ENCODE measurements at places on chromosomes 13 and 19.

DNA sequence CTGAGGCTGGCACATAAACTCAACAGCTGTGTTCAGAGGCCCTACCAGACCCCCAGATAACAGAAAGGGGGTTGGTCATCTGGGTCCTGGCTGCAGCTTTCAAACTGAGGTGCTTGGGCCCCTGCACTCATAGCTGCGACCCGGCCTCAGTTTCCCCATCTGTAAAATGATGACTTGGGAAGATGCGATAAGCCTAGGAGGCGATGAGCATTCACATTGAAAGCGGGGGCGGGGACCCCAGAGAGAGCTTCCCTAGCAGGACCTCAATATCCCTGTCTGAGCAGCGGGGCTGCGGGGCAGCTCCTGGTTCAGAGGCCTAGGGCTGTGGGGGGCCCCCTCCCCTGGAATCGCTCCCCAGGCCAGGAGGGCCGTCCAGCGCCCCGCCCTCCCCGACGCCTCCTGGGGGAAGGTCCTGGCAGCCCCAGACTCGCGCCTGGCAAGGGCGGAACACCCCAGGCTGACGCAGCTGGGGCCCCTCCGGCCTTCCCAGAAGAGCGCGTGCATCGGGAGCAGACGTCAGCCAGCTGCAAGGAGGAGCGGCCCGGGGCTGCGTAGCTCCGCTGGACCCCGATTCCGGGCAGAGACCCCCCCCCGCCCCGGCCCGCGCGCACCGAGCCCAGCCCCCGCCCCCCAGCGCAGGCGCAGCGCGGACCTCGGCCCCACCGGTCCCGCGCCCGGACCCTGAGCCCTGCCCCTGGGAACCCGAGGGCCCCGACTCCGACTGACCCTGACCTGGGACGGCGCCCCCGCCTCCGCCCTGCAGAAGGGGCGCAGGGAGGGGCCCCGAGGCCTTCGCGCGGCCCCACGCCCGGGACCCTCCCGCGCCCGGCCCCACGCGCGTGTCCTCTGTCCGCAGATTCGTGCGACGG, 3.5 kb downstream of the FSTL3 start:
- no peak for DNase-seq

GRCh38 chr19:56191711-56192110, 5.9 kb downstream of the ZSCAN5B start:
- DNase-seq: no peak

- DNase-seq: no peak
Observed at GRCh38 chr13:62320129-62321108, 904.8 kb upstream of the PCDH20 start.

DNA sequence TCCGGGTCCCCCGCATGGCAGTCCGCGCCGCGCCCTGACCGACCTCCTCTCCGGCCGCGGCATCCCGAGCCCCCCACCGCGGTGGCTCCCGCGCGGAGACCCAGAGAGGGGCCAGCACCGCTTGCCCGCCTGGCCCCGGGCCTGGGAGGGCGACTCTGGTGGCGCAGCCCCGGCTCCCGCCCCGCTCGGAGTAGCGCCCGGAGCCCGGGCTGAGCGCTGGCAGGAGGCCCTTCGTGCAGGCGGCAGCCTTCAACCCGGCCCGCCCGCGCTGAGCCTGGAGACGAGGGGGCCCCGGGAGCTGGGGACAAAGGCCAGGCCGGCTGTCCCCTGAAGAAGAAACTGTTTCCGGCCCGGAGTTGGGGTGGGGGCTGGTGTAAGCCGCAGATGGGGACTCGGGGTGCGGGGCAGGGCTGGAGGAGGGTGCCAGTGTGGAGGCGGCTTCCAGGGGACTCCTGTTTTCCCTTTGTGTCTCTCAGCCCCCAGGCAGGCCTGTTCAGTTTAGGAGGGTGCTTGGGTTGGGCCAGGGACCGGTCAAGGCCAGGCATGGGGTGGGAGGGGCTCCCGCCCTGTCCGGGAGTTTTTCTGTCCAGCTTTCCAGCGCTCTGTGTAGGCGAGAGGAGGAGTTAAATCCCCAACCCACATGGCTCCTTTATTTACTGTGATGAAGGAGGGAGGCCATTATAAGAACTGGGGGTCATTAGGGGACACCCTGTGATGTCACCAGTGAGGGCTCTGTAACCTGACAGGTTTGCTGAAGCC, 935 bp downstream of the LRP3 start:
- DNase-seq: no peak

DNA sequence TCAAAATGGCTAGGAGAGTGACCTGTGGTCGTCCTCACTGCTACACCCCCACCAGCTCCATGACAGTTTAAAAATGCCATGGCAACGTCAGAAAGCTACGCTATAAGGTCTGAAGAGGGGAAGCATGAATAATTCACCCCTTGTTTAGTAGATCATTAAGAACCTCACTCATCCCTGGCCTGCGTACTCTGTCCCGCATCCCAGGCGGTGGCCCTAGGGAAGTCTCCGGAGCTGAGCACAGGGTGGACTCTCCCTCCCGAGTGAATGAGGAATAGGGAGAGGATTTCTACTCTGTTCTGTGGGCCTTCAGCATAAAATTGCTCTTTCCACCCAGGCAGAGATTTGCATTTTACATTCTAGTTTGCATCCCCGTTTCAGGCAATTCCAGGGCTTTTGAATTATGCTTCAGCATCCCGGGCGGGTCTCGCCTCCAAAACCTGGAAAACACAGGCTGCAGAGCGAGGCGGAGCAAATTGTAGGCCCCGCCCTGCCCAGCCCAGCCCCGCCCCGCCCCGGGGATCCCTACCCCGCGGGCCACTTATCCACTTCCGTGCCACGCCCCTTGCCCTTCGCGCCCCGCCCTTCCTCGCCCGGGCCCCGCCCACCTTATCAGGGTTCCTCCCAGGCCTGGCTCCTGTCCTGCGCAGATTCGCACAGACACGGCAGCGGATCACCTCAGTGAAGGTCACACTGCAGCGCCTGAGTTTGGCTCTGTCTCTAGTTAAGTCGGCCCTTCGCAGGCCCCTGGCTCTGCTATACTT, 7.5 kb upstream of the ZNF525 start:
- DNase-seq: no peak

- no peak for DNase-seq
Observed at GRCh38 chr13:102003848-102004570, 397.8 kb downstream of the FGF14 start.

- no peak for DNase-seq
Observed at GRCh38 chr19:41299046-41299754, 10.8 kb upstream of the CCDC97 start.

GRCh38 chr19:29781386-29782259, 30.2 kb upstream of the CCNE1 start:
- no peak for DNase-seq

DNA sequence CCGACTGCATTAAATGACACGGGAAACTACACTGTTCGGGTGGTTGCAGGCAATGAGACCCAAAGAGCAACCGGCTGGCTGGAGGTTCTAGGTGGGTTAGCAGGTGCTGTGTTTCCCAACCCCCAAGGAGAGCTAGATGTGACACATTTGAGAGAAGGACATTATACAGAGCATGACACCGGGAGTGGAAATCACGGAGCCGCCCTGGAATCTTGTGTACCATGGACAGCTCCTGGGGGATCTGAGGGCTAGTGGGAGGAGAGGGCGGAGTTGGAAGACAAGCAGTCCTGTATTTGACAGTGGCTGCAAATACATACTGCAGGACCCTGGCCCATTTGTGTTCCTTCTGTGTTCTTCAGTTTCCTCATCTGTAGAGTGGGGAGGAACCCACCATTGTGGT, 2.3 kb downstream of the CEACAM18 start:
- DNase-seq: no peak

DNA sequence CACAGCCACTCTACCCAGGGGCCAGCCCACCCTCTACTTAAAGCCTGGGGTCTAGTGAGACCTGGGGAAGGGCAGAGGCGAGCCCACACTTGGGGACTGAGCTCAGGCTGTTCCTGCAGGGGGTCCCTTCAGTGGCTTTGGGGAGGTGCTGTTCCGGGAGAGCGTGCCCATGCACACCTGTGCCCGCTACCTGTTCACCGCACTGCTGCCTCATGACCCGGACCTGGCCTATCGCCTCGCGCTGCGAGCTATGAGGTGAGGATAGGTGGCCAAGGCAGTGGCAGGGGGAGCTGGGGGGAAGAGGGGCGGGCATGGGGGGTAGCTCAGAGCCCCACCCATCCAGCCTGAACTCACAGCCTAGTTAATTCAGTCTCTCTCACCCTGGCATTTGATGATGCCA, 24.0 kb downstream of the ZSWIM4 start:
- DNase-seq: no peak

DNA sequence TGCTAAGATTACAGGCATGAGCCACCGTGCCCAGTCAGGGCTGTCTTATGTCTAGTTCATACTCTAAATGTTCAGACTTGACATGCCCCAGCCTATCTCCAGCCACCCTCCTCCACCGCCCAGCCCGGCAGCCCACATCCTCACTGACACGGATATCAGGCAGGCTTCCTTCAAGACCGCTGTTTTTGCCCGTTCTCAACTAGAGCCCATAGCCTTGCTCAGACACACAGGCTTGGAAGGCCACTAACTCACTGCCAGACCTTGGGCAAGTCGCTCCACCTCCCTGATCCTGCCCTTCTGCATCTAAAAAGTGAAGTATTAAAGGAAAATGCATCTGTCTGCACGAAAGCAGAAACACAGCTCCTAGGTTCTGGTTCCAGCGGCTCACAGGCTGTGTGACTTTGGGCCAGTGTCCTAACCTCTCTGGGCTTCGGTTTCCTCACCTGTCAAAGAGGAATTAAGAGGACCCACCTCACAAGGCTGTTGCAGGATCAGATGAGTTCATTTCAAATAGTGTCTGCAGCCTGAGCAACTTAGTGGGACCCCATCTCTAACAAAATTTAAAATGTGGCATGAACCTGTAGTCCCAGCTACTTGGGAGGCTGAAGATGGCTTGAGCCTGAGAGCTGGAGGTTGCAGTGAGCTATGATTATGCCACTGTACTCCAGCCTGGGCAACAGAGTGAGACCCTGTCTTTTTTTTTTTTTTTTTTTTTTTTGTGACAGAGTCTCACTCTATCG, 14.5 kb upstream of the CERS4 start:
- DNase-seq: no peak

GRCh38 chr13:48265217-48265815, 32.3 kb downstream of the ITM2B start:
- DNase-seq: peak; percentile 3

GRCh38 chr19:45816236-45817009, 1.3 kb upstream of the RSPH6A start:
- DNase-seq: no peak

- DNase-seq: no peak
Observed at GRCh38 chr19:40889366-40889765, 7.3 kb upstream of the CYP2A7 start.

GRCh38 chr19:743168-743687, 7.7 kb upstream of the MISP start:
- DNase-seq: no peak

DNA sequence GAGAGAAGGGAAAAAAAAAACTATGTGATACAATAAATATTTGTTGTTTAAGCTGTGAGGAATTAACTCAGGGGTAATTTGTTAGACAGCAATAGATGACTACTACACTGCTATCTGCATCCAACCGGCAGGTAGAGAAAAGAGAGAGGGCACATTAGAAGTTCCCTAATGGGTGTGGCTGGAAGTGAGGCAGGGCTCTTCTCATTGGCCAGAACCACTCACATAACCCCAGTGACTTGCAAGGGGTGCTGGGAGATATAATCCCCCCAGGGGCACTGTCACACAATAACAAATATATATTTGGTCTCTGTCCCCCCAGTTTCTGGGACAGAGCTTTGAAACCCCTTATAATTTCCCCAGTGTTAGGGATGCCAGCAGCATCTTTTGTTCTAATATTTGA, 24.3 kb downstream of the FGF21 start:
- no peak for DNase-seq

DNA sequence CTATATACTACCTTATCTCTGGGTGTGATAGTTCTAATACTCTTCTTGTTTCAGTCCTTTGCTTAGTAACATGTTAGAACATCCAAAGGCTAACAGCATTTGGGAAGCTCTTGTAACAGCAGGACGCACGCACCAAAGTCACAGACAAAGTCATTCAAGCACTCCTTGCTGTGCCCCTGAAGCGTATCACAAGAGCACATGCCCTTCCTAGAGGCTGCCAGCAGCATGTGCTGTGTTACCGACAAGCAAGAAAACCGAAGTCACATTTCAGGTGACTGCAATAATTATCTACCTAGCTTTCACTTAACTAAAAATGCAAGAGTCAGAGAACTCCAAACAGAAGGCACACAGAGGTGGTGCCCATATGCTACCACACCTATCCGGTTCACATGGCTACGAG, 194.1 kb downstream of the KLF12 start:
- no peak for DNase-seq

DNA sequence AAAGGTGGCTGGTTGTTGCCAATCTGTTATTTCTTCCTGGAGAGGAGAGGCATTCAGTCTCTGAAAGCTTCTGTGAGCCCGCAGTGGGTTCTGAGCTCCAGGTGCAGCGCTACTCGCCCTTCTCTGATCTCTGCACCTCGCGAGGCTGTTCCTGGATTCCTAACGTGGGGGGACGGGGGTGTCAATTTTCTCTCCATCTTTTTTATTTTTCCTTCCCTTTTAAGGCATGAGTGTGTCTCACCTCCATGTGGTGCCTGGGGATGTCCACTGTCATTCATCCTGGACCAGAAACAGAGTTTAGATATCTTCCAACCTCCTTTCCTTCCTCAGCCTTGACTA, 626 bp downstream of the ZNF233 start:
- no peak for DNase-seq

GRCh38 chr13:48393698-48394085, 19.2 kb downstream of the LPAR6 start:
- DNase-seq: no peak

GRCh38 chr19:49793561-49793840, 19.6 kb downstream of the FUZ start:
- no peak for DNase-seq

GRCh38 chr13:76730220-76730619, 156.0 kb downstream of the KCTD12 start:
- DNase-seq: no peak

GRCh38 chr19:33550768-33551167, 29.2 kb upstream of the PEPD start:
- DNase-seq: no peak

- DNase-seq: no peak
Observed at GRCh38 chr19:751501-752341, 809 bp downstream of the MISP start.

GRCh38 chr19:39052846-39053245, 20.5 kb upstream of the FBXO27 start:
- no peak for DNase-seq

Measured in stimulated activated CD4-positive, alpha-beta T cell treated with anti-CD3 and anti-CD28 coated beads, Interleukin-2, amount 100 ng/mL, for 4 hours (primary cell).